ENCODE measurements at places on chromosomes 6 and 20. TPM values are rescaled to one million over a fixed set of nuclear protein-coding genes. Genes with fewer than 3 reads are reported as not detected.
A peak's percentile ranks its signal among the peaks of the same experiment; 100 is the strongest.

DNA sequence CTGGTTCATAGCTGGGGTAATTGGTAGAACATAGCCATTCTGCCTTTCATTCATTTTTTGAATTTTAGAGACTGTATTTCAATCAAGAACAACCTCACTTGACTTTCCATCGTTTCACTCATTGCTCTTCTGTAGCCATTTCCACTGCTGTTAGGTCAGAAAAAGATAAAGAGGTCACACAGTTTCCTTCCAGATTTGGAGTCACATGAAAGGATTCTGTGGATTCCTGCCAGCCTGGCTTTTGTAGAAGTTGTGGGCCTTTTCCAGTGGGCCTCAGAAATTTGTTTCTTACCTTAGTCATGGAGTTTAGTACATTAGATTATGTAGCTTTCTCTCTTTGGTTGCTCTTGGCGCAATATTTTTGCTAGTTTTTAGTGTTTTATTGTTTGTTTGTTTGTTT lies 157.8 kb downstream of the SASH1 start:
- DNase-seq: no peak

PNLDC1 gene
- polyA plus RNA-seq: 0.12 TPM

GRCh38 chr6:157798851-157799250 lies 24.2 kb upstream of the SNX9 start:
- DNase-seq: no peak

DNA sequence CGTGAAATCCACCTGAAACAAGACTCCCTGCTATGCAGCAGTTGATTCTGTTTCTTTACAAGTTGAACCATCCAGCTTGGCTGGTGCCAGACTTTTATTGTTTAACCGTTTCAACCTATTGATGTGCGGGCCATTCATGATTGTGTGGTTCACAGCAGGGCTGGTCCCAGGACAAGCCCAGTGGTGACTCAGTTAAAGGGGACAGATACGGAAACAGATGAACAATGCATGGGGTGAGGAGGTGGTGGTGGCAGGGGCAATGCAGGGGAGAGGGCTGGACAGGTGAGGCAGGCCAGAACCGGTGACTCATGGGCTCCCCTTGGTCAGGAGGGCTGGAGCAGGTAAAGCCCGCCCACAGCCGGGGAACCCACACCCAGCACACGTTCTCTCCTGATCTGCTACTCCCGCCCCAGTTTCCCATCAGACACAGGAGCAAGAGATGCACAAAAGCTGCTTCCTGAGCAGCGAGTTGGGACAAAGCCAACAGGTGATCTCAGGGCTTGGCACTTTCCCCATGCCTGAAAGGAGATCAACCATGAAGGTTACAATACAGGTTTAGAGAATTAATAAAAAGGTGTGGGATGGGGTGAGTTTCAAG lies 232.2 kb downstream of the LY86 start:
- DNase-seq: no peak

RNF39 gene
- not detected for polyA plus RNA-seq

DNA sequence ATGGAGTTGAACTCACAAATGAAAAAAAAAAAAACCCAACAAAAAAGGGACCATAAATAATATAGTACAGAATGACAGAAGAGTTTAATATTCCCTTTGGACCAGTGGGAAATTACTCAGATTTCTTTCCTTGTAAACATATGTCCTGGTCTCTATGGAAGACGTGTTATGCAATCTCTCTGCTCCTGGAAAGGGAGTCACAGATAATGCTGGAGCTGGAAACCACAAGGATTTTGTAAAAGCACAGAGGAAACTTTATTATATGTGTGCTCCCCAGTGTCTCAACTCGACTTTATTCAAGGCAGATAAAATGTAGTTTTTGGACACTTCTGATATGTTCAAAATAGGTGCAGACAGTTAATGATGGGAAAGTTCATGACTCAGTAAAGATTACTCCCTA lies 88.1 kb upstream of the ZFP64 start:
- no peak for DNase-seq

DNA sequence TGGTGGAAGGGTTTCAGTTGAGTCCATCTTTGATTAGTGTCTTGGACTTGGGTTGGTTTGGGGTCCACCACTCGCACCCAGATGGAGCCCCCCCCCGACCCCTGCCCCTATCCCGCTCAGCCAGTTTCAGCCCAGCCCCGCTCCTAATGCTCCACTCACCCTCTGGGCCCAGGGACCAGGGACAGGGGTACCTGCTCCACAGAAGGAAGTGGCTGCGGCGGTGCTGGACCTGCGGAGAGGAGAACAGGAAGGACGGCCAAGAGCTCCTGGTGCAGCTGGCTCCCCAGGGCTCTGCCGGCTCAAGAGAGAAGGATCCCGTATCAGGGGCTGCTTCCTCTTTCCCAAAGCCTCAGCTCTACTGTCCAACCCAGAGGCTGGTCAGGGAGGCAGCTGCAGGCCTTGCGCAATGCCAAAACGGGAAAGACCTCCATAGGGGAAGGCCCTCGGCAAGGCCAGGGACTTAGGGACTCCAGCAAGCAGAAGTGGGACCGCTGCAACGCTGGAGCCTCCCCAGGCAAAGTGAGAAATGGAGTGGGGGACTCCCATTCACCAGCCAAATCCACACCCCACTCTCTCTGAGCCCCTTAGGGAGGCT lies at the start of gene SIGLEC1:
Gene SIGLEC1, minus strand, starts transcription at position 322 of the 595 bp plus-strand sequence. CDS start 5,472 bp downstream, outside the sequence.
- no peak for DNase-seq

DNA sequence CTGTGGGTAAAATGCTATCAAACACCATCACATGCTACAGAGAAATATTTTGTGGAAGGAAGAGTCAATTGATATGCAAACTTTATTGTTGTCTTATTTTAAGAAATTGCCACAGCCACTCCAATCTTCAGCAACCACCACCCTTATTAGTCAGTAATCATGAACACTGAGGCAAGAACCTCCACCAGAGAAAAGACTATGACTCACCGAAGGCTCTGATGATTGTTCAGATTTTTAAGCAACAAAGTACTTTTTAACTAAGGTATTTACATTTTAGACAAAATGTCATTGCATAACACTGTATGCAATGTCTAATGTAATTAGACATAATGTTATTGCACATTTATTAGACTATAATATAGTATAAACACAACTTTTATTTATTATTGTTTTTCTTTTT lies 26.2 kb upstream of the MMP24 start:
- no peak for DNase-seq

BTN1A1 gene
- polyA plus RNA-seq: not detected

DNA sequence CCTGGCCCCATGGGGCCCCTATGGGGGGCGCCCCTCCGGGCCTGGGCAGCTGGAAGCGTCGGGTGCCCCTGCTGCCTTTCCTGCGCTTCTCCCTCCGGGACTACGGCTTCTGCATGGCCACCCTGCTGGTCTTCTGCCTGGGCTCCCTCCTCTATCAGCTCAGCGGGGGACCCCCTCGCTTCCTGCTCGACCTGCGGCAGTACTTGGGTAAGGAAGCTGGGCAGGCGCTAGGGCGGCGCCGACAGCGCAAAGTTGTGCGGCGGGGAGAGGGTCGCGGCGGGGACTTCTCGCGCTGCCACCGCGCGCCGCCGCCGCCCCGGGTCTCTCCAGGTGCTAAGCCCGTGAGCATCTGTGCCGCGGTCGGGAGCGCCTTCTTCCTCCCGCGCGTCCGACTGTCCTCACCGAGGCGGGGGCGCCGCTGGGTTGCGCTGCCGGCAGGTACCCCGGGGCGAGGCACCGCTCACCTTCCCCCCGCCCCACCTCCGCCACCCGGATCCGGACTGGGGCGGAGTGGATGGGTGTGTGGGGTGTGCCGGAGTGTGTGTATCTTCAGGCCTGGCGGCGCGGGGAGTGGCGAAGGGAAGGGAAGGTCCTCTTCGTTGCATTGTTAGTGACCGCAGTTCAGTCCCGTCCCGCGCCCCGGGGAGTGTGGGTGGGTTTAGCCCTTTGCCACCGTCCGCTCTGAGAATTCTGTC lies 788 bp downstream of the UST start:
- no peak for DNase-seq

DNA sequence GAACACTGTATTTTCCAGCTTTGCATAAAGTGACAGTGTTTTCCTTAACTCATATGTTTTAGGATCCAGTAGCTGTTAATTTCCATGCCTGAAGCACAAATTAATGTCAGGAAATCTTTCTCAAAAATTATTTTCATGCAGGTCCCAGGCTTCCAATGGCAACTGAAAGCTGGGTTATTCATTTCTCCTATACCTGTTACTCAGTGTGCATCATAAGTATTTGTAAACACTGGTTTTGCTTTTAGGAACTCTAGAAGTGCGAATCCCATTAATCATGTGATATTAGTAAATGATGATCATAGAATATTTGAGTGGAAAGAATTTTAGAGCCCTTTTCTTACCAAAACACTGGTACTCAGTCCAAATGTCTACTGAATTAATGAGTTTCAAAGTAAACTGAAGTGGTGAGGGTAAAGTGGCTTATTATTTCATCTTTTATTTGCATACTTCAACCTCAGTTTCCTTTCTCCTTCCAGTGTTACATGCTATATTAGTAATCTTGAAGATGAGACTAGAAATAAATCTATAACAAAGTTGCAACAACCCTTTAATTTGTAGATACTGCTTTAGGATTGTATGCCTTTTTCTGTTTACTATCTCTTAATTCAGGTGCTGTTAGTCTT lies 124.0 kb downstream of the ZFAND3 start:
- no peak for DNase-seq

DNA sequence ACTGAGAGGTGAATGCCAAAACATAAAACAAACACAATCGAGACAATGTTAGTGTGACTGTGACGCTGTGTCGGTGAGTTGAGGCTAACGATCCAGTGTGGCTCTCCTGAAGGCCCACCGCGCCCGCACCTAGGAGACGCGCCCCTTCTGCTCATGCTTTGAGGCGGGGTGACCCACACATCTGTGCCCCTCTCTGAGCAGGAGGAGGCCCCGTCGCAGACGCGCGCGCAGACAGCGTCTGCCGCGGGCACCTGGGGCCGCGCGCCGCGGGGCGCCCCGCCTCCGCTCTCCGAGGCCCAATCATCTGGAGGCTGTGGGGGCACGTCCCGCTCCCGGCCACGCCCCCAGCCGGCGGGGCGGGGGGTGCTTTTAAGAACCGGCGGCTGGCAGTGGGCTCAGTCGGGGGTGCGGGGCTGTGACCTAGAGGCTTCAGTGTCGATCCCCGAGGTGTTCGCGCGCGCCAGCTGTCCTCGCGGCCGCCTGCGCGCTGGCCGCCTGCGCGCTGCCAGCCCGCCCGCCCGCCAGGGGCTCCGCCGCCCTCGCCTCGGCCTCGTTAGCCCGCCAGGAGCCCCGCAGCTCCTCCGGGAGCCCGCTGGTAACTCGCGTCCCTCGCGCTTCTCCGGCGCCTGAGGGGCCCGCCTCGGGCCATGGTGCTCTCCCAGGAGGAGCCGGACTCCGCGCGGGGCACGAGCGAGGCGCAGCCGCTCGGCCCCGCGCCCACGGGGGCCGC lies at the start of gene SLC16A10:
Gene SLC16A10, plus strand, starts transcription at position 398 of the 730 bp plus-strand sequence. Its CDS starts 250 bp downstream, at position 648.
- peak; percentile 92 for DNase-seq

DNA sequence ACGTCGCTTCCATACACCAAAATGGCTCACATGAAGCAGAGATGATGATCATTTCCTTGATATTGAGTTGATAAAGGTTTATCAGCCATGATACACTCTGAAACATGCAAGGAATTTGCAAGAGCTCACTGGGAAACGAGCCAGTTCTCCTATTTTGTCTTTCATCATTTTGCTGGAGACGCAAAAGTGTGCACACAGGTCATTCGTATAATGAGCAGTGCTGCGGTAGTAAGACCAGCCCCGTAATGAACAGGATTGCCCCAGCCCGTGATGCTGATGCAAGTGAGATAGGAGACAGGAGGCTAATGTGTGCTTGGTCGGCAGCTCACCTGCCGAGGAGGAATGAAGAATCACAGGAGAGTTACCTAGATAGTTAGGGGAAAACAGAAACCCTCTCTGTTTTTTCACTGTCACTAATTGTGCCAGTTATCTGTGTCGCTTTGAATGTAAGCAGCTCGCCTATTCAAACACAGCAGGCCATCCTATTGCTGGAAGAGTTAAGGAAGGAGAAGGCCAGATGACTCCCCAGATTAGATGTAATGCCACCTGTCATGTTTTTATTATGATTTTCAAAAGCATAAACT lies 391.8 kb downstream of the SAMD5 start:
- no peak for DNase-seq

GRCh38 chr6:132589454-132589853 lies at the start of gene TAAR5:
Gene TAAR5, minus strand, starts transcription at chr6:132589741. Its CDS starts 55 bp downstream, at chr6:132589686.
- no peak for DNase-seq

DNA sequence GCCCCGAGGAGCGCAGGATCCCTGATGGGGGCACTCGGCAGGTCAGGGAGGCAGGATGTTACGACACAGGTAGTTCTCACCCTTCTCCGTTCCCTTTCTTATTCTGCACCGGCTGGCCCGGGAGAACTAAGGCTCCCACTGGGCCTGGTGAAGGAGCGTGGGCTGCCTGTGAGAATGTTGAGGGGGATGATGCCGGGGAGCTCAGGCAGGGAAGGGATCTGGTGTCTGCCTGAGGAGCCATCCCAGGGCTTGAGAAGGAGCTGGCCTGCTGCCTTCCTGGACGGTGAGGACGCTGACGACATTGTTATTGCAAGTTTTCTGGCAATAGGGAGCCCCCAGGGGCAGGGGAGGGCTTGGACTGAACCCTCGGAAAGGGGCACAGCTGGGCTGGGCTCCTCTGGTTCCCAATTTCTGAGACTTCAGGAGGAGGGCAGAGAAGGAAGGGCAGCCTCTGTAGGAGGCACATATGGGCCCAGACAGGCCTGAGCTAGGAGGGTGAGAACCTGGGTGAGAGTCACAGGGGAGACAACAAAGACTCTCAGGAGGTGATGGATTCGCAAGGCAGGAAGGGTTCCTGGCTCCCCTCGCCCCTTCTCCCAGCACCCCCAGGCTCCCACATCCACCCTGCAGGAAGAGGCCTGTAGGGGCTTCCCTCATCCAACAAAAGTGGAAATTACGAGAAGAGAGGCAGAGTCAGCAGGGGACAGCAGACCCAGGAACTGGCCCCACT lies 32.8 kb downstream of the CYP21A2 start:
- no peak for DNase-seq

GRCh38 chr6:142184307-142184706 lies 37.2 kb downstream of the VTA1 start:
- DNase-seq: no peak

GRCh38 chr6:150006961-150007464 lies 18.3 kb downstream of the RAET1L start:
- peak; percentile 60 for DNase-seq

DNA sequence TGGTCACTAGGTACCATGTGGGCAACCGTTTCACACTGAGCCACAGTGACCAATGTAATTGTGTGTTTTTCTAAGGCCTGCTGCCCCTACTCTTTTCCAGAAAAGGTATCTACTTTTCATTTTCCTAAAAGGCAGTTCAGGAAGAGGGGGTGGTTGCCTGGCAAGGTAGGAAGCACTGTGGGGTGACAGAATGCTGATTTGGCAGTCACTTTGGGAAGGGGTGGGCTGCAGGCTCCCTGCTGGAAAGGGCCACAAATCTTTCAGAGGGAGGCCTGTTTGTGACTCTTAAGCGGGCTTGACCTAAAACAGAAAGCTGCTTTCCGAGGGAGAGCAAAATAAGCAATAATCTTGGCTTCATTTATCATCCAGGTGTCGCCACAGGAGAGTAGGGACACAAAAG lies 5.2 kb upstream of the NNAT start:
- no peak for DNase-seq
